ENCODE measurements at places on chromosomes 6 and 20. TPM values are rescaled to one million over a fixed set of nuclear protein-coding genes. Genes with fewer than 3 reads are reported as not detected.

OOEP gene
- total RNA-seq, result not detected

TRIM40 gene
- not detected for total RNA-seq

LHFPL5 gene
- not detected for total RNA-seq

HACE1 gene
- total RNA-seq, result 23.0 TPM

SOX18 gene
- total RNA-seq, result not detected

SNAI1 gene
- 12.9 TPM for total RNA-seq

TFAP2D gene
- not detected for total RNA-seq

- H3K4me3 ChIP-seq, result no peak overlapping the region
- DNase-seq, result no peak
- no peak overlapping the region for H3K27ac ChIP-seq
- peaks cover 40% of the 10 kb centered on the region for H3K27me3 ChIP-seq
Measured at GRCh38 chr20:53149148-53149889, 177.2 kb downstream of the TSHZ2 start.

GRCh38 chr20:44384423-44385027 lies 29.0 kb downstream of the HNF4A start:
- no peaks in the 10 kb centered on the region for H3K36me3 ChIP-seq
- peaks cover 9% of the 10 kb centered on the region for H3K4me1 ChIP-seq
- DNase-seq, result peak; percentile 83
- H3K27ac ChIP-seq, result no peak overlapping the region
- peaks cover 12% of the 10 kb centered on the region for H3K27me3 ChIP-seq

DNA sequence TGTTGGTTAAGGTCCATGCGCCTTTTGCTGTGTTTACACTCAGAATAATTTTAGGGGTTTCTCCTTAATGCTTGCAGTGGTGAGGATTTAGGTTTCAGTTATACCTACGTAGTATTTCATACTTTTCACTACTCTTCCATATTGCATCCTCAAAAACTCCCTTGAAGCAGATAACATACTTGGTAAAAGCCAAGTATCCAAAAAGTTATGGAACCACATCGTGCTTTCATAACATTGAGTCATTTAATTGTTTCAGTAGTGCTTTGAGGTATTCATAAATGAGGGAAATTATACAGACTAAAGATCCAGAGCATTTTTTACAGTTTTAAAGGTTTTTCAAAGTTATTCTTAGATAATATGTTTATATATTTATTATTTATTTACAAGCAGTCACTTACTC lies 4.0 kb upstream of the ATXN1 start:
- peaks cover 24% of the 10 kb centered on the region for H3K27me3 ChIP-seq
- no peaks in the 10 kb centered on the region for H3K36me3 ChIP-seq
- H3K4me3 ChIP-seq, result no peak overlapping the region
- H3K4me1 ChIP-seq, result peaks cover 26% of the 10 kb centered on the region

GRCh38 chr20:10131732-10132345 lies 86.8 kb upstream of the SNAP25 start:
- DNase-seq, result no peak
- H3K36me3 ChIP-seq, result no peaks in the 10 kb centered on the region
- H3K4me3 ChIP-seq, result no peak overlapping the region
- H3K27me3 ChIP-seq, result no peaks in the 10 kb centered on the region

DNA sequence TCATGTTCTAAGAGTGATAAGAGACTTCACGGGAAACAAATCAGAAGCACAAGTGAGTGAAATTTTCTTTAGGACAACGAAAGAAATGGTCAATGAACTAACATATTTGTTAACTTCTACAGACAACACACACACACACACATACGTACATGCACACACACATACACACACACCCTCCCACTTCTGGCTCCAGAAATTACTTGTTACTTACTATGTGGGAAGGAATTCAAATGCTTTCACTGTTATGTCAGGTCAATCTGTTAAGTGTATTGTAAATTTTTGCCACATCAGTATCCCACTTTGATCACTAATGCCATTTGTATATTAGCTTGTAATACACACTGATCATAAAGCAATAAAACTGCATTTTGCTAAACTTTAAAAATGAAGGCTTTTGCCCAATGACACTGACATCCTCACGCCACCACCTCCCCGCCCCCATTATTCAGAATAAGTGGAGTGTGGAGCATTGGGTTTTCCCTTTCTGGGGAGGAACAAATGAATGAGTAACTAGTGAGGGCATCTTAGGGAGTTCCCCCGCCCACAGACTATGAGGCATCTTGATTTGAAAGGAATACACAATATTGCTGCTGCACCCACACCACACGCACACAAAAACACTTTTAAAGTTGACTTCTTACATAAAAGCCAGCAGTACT lies 76.2 kb downstream of the ATXN1 start:
- H3K27ac ChIP-seq, result no peak overlapping the region
- no peak for DNase-seq
- peaks cover 6% of the 10 kb centered on the region for H3K4me1 ChIP-seq

- no peak overlapping the region for H3K4me3 ChIP-seq
- H3K27me3 ChIP-seq, result no peaks in the 10 kb centered on the region
- DNase-seq, result no peak
Measured at GRCh38 chr20:64027981-64028685, 7.8 kb upstream of the C20orf204 start.

DNA sequence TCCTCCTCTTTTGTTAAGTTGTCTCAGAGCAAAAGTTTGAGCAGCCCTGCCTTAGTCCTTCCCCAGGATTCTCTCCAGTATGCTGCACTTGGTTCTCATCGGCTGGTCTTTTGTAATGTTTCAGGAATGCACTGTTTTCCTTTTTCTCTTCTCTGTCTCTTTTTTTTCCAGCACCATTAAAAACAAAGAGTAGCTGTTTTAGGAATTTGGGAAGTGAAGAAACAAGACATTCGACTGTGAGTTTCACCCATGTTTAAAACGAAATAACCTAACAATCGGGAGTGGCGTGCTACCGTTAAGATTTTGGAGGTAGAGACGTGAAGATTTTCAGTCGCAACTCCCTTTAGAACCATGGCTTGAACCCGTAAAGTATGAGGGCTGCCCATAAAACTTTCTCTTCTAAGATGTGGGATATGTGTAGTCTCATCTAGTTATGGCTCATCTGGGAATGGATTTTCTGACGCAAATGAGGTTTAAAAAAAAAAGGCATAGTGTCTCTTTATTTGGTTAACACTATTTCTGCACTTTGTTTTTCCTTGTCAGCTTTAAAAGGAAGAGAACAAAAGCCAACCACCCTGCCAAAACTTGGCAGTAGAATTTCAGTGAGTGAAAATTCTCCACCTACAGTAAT lies 35.9 kb upstream of the RAB23 start:
- no peaks in the 10 kb centered on the region for H3K27me3 ChIP-seq
- no peaks in the 10 kb centered on the region for H3K36me3 ChIP-seq
- H3K27ac ChIP-seq, result no peak overlapping the region
- peaks cover 13% of the 10 kb centered on the region for H3K4me1 ChIP-seq
- H3K4me3 ChIP-seq, result no peak overlapping the region
- DNase-seq, result no peak

DNA sequence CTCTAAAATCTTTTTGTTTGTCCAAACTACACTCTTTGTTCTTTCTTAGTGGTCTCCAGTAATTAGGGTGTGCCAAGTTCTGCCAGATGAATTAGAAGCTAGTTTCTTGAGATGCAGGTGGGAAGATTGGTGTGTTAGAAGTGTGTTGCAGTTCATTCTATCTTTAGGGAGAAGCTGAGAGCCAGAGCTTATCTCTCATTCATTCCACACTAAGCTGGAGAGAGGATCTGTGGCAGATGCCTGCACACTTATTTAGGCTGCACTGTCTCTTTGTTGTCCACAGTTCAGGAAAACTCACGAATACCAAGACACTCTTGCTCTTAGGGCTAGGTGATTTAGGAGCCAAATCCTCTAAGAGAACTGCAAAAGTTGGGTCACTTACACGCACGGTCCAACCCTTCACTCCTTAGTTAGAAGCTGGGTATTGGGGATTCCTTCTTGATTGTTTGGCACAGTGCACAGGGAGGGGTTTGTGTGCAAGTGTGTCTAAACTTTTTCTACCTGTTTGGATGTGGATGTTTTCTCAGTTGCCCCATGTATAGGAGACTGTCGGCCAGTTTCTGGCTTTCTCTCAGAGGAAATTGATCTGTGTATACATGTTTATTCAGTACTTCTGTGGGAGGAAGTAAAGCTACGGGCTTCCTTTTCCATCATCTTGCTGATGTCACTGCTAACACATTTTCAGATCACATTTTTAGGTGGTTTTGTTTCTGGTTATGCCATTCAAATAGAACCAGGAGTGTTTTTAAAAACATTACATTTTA lies 49.5 kb downstream of the SMAP1 start:
- no peak overlapping the region for H3K27ac ChIP-seq
- no peaks in the 10 kb centered on the region for H3K27me3 ChIP-seq
- H3K4me3 ChIP-seq, result no peak overlapping the region

DNA sequence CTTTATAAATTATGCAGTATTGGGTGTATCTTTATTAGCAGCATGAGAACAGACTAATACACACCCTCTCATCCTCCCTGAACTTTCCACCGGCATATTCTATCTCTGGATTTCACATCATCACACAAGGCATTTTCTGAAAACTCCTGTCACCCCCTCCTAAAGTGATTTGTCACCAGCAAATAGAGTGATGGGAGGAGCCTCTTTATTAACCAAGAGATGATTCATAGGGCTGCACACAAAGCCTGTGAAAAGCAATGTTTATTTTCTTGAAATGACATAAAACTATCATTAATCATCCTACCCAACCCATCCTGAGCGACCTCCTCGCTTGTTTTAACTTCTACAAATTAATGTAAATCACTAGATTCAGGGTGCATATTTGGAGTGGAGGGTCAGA lies 394.7 kb upstream of the SULF2 start:
- no peak overlapping the region for H3K27ac ChIP-seq
- H3K27me3 ChIP-seq, result no peaks in the 10 kb centered on the region
- no peak for DNase-seq
- H3K36me3 ChIP-seq, result no peaks in the 10 kb centered on the region

DNA sequence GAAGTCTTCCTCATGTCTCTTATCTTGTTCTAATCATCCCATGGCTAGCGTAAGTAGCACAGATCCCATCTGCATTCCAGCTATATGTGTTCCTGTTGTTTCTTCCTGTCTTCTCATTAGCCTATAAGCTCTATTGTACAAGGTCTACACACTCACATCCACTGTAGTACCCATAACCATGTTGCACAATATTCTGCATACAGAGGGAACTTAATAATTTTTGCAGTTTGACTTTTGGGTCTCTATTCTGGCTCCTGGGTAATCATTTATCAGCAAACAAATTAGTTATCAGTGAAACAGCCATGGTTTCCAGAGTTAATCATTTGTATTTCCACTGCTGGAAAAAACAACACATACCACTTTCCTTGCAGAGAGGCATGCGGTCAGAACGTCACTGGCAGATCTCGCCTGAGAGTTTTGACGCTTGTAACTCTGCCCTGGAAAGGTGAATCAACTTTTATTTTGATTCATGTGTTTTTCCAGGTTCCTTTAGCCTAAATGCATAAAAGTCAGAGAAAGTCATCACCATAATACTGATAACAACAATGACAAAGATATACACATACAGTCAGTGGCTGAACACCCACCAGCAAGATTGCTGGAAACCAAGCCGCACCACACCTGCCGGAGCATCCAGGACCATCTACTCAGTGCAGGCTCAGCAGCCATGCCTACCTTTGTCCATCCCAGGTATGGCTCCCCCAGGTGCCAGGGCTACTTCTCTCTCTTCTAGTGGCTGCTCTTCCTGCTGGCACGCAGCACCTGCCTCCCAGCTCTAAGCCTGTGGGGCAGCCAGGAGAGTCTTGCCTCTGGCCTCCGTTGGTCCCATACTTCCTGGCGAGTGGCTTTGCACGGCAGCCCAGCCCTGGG lies 158.2 kb downstream of the QRSL1 start:
- no peaks in the 10 kb centered on the region for H3K36me3 ChIP-seq
- H3K27me3 ChIP-seq, result no peaks in the 10 kb centered on the region
- no peaks in the 10 kb centered on the region for H3K4me1 ChIP-seq

DNA sequence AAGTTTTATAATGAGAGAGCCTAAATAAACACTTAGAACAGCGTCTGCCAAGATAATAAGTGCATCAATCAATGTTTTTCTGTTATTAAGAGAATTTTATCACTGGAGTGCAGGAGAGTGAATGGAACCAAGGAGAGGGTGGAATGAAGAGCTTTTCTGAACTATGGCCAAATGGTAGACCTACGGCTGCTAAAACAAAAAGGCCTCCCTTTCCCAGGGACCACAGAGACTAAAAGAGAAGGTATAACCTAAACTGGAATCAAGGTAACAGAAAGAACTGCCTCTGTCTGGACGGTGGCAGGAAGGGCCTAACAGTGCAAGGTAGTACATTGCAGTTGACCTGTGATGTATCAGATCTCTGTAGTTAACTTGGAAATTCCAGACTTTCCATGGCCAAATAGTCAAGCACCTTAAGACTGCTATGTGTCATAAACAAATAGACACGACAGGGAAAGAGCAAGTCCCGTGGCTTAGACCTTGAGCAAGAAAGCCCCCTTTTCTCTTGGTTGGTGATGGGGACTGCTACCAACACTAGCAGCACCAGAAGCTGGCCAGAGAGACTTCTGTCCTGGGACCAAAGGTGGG lies 5.5 kb downstream of the CNKSR3 start:
- H3K4me1 ChIP-seq, result peaks cover 24% of the 10 kb centered on the region
- H3K27me3 ChIP-seq, result no peaks in the 10 kb centered on the region
- DNase-seq, result no peak
- H3K36me3 ChIP-seq, result peaks cover 2% of the 10 kb centered on the region

DNA sequence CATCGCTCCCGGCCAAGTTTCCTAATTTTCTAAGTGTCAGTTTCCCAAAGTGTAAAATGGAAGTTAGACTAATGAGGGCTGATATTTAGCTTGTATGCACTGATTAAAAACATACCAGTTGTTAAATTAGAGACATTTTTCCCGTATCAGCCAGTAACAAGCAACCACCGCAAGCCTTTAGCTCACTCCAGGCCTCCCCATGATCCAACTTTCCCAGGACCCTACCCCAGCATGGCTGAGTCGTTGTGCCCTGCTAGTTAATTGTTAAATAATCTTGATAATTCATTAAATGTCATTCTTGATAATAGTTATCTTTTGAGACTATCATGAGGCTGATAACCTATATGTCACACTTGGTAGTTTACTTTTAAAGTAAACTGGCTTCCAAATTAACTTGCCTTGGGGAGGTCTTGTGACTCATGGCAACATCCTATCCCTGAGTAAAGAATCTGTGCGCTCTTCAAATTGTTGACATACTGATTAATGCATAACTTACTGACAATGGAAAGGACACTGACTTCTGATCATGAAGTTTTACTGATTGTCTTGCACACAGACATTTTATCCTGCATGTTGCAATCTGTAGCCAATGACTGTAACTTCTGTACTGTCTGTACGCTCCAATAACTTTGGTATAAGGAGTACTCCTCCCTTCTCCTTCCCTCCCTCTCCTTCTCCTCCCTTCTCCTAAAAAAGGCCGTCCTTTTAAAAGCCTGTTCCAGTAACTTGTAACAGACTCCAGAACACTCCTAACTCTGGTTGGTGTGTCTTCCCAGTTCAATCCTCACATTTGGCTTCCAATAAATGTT lies 6.3 kb upstream of the GTF3C6 start:
- DNase-seq, result no peak
- H3K27me3 ChIP-seq, result no peaks in the 10 kb centered on the region
- H3K36me3 ChIP-seq, result no peaks in the 10 kb centered on the region
